ENCODE measurements at places on chromosomes 11 and 22.
A peak's percentile ranks its signal among the peaks of the same experiment; 100 is the strongest.

- no peak for DNase-seq
These were observed 2.4 kb downstream of the PACS1 start for GRCh38 chr11:66072518-66072917.

- DNase-seq: no peak
These were observed 251.8 kb downstream of the TENM4 start for GRCh38 chr11:79189055-79189454.

DNA sequence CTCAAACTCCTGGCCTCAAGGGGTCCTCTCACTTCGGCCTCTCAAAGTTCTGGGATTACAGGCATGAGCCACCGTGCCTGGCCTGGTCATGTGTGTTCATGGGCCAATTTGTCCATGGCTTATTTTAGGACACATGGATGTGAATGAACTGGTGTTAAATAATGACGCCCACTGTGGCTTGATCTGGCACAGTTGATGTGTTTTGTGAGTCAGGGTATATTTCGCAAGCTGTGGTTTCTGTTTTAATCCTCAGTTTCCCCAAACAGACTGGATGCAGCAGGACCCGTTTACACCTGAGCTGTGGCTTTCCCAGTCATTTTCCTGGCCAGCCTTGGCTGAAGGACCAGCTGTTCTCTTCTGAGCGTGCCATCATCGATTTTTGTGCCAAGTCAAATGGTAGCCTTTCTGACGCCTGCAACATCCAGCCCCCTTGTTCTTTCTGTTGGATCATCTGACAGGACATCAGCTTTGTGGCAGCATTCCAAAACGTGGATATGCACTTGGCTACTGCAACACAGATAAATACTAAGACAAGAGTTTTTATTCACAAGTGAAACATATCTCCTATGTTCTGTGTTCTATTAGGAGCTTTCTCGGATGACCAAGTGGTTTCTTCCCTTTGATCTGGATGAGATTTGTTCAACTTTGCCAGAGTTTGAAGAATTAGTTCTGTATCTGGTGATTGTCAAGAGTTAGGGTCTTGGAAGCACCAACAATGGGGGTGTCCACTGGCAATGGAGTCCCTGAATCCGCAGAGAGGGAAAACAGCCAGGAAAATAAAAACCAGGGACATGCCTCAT is 40.0 kb upstream of the SEPTIN5 start:
- DNase-seq: no peak

- DNase-seq: no peak
These were observed 2.7 kb downstream of the P2RY6 start for GRCh38 chr11:73274722-73275380.

GRCh38 chr11:94934362-94934761 is 39.0 kb downstream of the CWC15 start:
- DNase-seq: peak; percentile 72

GRCh38 chr11:88414385-88414861 is 76.9 kb upstream of the CTSC start:
- DNase-seq: no peak

- DNase-seq: no peak
These were observed 60.8 kb upstream of the POU2AF1 start for GRCh38 chr11:111439901-111440300.

DNA sequence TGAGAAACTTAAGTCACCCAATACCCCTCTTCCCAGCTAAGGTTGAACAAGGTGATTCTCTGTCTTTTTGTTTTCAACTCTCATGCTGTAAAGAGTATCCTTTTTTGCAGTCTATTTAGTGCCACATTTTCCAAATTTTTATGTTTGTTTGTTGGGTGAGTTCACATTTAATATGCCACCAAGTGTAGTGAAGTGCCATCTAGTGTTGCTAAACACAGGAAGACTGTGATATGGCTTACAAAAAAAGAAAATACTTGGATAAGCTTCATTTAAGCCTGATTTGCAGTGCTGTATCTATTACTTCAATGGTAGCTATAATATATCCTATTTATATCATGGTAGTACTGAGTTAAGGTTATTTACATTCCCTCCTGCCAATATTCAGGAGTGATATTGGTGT is 319.2 kb upstream of the CHORDC1 start:
- no peak for DNase-seq

GRCh38 chr11:29293825-29294224 is 723.0 kb downstream of the KCNA4 start:
- no peak for DNase-seq

- DNase-seq: no peak
These were observed 915 bp upstream of the SREBF2 start for GRCh38 chr22:41831828-41832552.

DNA sequence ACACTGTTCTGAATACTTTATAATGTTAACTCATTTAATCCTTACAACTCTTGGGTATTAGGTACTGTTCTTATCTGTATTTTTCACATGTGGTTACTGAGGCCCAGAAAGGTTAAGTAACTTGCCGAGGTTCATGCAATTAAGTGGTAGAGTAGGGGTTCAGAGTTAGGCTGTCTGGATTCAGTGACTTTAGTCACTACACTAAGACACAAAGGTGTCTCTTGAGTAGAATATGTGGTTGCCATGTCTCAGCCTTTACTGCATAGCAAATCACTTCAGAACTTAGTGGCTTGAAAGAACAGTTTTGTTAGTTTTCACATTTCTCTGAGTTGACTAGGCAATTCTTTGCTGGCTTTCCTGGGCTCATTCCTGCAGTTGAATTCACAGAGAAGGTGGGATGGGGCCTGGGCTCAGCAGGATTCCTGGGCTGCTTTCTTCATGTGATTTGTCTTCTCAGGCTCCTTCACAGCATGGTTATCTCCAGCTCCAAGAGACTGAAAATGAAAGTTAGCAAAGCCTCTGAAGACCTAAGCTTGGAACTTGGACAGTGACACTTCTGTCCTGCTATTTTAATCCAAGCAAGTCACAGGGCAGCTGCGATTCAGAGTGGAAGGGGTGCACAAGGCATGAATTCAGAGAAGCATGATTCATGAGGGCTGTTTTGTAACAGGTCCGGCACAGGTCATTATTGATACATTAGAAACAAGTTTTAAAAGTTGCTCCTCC is 68.3 kb downstream of the SPECC1L start:
- no peak for DNase-seq

- no peak for DNase-seq
These were observed 7.9 kb upstream of the CYTH4 start for GRCh38 chr22:37274380-37274862.

DNA sequence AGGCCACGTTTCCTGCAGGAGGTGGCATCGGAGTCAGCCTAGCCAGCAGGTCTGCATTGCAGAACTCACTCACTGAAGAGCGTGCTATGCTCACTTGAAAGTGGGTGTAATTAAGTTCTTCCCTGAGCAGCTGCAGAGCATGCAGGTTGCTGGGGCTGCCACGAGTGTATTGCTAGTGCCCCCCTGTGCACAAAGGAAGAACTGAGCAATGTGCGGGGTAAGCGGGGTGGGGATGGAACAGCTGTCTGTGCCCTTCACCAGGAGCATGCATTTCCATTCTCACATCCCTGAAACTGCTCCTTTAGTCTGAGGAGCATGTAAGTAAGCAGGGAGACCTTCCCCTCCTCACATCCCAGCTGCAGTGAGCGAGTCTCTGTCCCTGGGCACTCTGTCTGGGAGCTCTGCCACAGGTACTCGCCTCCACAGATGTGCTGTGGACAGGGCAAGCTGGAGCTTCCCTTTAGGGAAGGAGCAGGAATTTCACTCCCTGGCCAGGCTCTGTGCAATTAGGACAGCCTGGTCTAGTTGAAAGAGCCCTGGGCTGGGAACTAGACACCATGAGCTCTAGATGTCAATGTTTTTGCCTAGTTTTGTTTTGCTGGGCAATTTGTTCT is 1031.8 kb downstream of the NTM start:
- no peak for DNase-seq

DNA sequence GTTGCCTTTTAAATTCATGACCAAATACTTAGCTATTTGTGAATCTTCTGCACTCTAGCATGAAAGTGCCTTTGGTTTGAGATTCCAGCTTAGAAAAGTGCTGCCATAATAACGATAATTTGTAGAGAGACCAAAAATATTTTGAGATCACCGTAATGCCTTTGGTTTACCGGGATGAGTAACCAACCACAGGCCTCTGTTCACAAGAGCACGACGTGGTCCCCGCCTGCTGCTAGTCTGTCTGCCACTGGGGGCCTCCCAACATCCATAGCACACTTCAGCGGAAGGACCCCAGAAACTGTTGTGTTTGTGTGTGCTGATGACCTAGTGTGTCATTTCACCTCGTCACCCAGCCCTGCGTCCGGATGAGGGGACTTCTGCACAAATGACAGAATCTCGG is 67.0 kb upstream of the RASSF10 start:
- DNase-seq: no peak

DNA sequence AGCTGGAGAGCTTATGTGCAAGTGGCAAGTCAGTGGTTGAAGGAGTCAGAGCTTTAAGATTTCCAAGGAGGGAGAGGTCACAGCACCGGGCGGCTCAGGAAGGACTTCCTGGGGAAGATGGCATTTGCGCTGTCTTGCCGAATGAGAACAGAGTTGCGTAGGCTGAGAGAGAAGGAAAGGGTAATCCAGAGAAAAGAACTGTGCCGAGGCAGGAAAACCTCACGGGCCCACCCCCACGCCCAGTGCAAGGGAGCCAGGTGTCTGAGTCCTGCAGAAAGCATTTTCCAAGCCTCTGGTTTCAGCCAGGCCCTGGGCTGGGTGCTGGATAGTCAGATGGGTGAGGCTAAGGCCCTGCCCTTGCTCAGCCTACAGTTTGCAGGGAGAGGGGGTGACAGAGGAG is 3.2 kb upstream of the AP1B1 start:
- no peak for DNase-seq
